Colonic mucosa (tissue), 4 donors: ENCODE measurements at places on chromosomes 4 and X.

DNA sequence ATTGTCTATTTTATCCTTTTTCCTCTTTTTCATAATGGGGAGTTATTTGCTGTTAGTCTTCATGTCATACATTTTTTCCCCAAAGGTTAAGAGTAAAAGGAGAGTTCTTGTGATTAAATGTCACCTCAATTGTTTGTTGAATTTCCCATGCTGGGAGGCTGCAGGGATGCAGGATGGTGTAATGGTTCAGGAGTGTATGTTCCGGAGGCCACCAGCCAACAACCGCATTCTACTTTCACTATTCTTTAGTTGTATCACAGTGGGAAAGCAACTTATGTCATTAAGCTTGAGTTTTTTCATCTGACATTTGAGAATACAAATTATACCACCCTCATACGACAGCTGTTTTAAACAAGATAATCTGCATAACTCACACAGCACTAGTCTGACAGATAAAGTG is 15.4 kb downstream of the AFP start:
- no peak for DNase-seq

DNA sequence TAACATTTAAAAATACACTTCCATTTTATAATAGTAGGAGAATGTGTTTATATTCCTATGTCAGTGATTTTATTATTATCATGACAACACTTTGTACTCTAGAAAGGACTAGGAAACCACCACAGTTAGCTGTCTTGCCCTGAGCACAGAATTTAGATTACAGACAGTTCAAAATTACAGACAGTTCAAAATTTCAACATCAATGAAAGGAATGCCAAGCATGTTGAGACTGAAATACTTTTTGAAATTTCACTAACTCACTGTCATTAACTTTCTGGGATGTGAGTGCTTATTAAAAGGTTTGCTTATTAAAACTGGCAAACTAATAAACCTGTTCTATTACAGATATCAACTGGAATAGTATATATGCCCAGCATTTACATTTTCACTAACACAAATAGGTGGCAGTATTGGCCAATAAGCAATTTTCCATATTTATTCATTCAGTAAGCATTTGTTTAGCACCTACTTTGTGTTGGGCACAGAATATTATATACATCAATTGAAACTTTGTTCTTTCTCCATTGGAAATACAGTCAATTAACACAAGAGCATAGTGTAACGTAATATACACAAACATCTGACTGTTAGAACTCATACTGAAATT is 179.4 kb downstream of the FBXW7 start:
- DNase-seq: no peak

DNA sequence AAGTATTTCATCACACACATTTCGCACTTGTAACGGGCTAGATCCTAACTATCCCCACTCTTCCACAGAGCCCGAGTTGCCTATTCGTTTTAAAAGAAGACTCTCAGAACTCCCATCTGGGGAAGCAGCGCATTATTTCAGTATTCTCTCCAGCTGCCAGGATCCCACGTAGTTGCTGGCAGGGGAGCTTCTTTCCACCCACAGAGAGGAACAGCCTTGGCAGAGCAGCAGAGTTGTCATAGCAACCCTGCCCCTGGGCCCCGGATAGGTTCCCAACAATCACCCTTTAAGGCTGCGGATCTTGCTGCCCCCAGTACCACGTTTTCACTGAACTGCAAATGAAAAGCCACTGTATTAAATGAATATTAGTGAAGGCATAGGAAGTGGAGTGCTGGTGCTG is 106.7 kb downstream of the GPM6A start:
- DNase-seq: no peak

DNA sequence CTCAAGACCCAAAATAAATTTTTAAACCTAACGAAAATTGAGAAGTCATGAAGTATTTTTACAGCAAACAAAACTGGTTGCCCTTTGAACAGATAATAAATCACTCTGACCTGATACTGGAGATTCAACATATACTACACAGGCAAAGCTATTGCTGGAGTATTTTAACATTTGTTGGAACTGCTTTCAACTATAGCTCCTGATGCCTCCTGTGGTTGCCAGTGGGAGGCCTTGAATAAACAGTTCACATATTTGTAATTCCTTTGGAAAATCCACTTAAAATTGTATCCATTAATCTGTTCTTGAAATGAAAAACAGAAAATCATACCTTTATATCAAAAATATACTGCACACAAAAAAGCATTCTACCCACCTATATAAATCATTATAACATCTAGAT is 605.1 kb downstream of the KCTD8 start:
- DNase-seq: no peak

DNA sequence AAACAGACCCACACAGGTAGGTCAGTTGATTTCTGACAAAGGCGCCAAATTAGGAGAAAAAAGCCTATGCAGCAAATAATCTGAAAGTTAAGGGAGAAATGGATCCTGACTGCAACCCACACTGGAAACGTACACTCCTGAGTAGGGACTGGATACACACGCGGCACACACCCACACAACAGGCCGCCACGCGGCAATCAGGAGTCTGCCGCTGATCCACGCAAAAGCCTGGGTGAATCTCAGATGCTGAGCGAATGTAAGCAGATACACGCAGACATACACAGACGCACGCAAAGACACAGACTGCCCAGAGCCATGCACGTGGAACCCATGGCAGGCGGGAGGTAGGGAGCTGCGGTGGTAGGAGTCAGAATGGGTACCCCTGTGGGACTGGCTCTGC is 21.7 kb downstream of the LRPAP1 start:
- no peak for DNase-seq

DNA sequence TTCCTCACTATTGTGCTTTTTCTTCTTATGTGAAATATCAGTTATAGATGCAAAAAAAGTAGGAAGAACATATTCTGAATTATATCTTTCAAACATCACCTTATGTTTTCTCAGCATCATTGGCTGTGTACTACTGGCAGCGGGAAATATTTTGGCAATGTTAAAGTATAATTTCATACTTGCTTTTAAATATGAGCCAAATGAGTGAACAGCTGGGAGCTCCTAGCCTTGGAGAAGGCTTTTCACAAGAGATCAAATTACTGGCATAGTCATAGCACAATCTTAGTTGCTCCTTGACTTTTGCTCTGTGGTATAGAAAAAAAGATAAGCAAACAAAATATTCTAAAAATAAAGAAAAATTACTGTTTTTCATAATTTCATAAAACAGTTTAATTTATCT is 1575.8 kb upstream of the PABPC4L start:
- DNase-seq: no peak

DNA sequence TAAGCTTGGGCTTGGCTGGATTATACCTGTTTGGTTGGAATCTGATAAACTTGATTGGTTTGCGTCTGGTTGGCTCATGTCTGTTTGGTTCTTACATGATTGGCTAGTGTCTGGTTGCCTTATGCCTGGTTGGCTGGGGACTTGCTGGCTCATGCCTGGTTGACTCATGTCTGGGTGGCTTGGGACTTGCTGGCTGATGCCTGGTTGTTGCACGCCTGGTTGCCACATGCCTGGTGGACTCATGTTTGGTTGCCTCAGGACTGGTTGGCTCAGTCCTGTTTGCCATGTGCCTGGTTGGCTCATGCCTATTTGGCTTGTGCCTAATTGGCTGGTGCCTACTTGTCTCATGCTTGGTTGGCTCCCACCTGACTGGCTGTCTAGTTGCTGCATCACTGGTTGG is 104.5 kb downstream of the APOOL start:
- DNase-seq: no peak

DNA sequence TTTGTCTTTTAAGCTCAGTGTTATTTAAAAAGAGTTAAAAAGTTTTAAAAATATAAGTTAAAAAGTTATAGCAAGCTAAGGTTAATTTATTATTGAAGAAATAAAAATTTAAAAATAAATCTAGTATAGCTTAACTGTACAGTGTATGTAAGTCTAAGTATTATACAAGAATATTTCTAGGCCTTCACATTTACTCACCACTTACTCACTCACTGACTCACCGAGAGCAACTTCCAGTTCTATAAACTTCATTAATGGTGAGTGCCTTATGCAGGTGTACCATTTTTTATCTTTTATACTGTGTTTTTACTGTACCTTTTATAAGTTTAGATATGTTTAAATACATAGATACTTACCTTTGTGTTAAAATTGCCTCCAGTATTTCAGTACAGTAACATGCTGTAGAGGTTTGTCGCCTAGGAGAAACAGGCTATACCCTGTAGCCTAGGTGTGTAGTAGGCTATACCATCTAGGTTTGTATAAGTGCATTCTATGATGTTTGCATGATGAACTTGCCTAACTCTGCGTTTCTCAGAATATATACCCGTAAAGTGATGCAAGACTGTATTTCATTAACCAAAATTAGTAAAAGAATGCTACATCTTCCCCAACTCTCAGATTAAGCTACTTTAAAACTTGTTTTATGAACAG is 202.9 kb downstream of the CFAP299 start:
- DNase-seq: no peak

DNA sequence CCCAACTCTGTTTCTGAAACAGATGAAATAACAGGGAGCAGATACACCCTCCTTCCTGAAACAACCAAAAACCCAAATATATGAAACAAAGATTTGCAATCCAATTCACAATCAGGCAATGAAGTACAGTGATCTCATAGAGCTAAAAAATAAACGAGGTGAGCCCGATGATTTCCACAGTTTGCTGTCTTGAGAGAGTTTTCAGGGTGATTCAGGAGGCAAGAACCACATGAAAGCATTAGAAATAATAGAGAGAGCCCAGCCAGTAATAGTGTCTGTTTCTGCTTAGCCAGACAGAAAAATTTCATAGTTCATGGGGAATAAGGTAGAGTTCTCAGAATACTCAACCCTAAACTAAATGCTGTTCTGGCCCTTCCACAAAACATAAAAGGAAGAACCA is 296.2 kb downstream of the PDHA2 start:
- DNase-seq: no peak

- no peak for DNase-seq
Measured at GRCh38 chr4:158214856-158215255, 4.6 kb downstream of the TMEM144 start.

DNA sequence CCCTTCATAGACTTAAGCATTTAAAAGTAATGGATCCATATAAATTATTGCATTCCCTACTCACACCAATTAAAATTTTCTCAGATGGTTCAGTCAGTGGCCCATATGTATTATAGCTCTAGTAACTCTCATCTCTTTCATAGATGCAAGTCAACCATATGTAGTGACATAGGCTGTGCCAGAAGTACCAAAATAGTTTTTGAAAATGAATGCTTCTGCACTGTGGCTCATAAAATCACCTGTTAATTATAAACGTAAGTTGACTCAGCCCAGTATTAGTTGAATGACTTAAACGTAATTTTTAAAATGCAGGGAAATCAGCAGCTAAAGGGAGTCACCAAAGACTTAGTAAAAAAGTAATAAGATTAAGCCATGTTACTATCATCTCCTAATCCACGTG is 143.8 kb downstream of the PPARGC1A start:
- no peak for DNase-seq

GRCh38 chr4:14167876-14168510 is 540.5 kb upstream of the BOD1L1 start:
- DNase-seq: no peak

GRCh38 chrX:8743126-8743732 is 11.3 kb upstream of the ANOS1 start:
- peak; percentile 68 for DNase-seq

DNA sequence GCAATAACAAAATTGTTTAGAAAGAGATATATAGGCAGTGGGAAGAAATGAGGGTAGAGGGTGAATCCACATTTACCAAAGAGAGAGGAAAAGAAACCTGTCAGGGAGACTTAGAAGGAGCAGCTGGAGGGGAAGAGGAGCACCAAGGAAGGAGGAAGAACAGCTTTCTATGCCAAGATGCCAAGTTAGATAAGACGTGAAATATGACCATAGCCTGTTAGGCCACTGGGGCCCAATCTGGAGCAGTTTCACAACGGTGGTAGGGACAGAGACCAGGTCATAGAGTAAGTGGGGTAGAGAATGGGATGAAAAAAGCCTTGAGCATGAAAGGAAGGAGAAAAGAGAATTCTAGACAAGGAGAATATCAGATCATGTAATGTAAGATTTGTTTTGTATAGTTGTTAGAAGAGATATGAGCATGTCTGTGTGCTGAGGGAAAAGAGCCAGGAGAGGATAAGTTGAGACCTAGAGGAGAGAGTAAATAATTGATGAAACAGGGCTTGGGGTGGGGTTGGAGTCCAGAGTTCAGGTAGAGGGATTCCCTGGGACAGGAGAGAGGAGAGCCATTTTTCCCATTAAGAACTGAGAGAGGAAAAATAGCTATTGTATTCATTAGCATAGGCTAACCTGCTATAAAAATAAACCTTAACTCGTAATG is 4.4 kb upstream of the SOWAHB start:
- DNase-seq: peak; percentile 68

DNA sequence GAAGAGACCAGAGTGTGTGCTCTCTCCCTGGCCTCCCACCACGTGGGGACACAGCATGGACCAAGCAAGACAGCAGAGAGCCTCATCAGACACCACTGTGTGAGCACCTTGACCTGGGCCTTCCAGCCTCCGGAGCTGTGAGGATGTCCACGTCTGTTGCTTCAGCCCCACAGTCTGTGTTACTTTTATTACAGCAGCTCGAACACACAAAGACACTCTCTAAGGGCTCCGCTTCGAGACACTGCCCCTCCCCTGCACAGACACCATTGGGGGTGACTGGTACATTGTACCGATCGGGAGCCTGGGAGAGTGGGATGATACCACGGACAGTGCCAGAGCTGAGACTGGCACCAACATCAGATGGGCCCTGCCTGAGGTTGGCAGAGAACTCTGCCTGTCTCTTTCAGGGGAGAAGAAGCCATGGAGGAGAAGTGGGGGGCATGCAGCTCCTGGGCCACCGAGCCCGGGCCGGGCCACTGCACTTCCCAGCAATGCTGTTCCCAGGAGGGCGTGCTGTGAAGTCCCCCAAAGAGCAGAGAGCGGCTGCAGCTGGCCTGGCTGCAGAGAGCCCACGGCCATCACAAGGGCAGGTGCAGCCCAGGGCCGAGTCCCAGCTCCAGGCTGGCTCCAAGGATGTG is 48.1 kb upstream of the HMX1 start:
- no peak for DNase-seq

- no peak for DNase-seq
Measured at GRCh38 chr4:141669501-141669900, 33.1 kb downstream of the IL15 start.

DNA sequence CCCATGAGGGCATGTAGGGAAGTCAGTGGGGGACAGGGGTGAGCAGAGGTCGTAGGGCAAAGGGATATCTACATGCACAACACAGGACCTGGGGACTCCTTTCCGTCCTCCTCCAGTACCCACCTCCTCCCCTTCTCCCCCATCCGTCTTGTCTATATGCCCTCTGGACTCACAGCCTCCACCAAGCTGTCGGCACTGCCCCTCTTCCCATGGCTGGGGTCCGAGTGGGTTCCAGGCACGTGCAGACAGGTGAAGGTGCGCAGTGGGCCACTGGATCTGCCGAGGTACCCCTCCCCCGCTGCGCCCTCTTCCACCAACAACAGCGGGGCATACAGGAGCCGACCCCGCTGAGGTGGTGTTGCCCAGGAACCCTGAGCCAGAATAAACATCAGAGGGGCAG is 5.5 kb upstream of the SYP start:
- no peak for DNase-seq

- DNase-seq: no peak
Measured at GRCh38 chr4:154073107-154073822, 284.4 kb upstream of the SFRP2 start.

GRCh38 chrX:63330681-63331080 is 20.5 kb downstream of the SPIN4 start:
- no peak for DNase-seq

- DNase-seq: no peak
Measured at GRCh38 chr4:69039071-69039470, 57.2 kb upstream of the UGT2B7 start.

- DNase-seq: no peak
Measured at GRCh38 chr4:39450618-39451017, 8.1 kb downstream of the RPL9 start.

GRCh38 chrX:75181721-75182120 is 25.6 kb upstream of the ABCB7 start:
- DNase-seq: no peak
